ENCODE measurements at places on chromosomes 4 and X.

DNA sequence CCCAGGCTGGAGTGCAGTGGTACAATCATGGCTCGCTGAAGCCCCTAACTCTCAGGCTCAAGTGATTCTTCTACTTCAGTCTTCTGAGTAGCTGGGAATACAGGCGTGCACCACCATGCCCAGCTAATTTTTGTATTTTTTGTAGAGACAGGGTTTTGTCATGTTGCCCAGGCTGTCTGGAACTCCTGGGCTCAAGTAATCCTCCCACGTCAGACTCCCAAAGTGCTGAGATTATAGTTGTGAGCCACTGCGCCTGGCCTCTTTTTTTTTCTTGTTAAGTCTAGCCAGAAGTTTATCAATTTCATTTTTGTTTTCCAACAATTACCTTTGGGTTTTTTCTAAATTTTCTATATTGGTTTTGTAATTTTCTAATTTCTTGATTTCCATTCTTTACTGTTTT is 100.6 kb downstream of the GC start:
- no peak for DNase-seq

GRCh38 chr4:95181243-95181995 is 367.4 kb downstream of the UNC5C start:
- no peak for DNase-seq

GRCh38 chrX:96591421-96591820 is 93.2 kb upstream of the DIAPH2 start:
- DNase-seq = no peak

DNA sequence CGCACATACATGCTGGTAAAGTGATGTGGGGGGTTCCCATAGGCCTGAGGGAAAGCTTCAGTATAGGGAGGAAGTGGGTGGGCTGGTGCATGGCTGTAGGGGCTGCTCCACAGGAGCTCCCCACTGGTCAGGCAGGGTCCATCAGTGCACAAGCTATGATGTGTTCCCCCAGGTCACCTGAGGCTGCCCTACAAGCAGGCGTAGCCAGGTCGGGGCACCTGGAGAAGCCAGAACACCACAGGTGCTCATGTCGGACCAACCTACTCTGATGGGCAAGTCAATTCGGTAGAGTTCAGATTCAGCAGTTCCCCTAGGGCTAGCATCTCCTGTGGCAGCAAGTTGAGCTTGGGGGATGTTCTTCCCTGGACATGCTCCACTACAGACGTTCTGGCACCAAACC is 103.3 kb upstream of the EPHA5 start:
- no peak for DNase-seq

- no peak for DNase-seq
Observed at GRCh38 chr4:168892475-168892874, 117.6 kb downstream of the CBR4 start.

DNA sequence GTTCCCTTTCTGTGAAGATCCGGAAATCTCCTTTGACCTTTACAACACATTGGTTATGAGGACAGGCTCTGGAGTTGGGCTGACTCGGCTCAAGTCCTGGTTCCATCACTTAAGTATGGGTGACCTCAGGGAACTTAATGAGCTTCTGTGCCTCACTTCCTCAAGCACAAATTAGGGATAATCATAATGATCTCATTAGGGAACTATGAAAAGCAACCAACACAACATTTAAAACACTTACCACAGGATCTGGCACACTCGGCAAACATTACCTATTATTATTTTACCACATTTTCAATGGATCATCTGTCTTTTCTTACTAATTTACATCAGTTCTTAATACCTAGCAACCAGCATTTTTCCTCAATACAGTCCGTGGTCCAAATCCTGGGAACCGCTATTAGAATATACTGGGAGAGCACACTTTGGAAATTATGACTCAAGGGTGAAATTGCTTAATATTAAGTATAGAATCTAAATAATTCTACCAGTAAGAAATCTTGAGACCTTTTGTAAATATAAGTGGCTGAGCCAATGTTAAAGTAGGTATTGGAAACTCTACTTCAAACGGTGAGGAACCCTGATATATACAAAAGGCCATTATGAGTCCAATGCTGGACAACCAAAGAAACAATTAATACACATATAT is 19.6 kb downstream of the ADGRA3 start:
- no peak for DNase-seq

GRCh38 chr4:151833174-151833573 is 72.4 kb upstream of the GATB start:
- no peak for DNase-seq

GRCh38 chr4:65670331-65671031 is at the start of gene EPHA5:
Gene EPHA5 (minus strand): TSS chr4:65670489. CDS start chr4:65669742, 747 bp downstream.
- DNase-seq = no peak

Data from activated T-helper 9 cell treated with anti-CD3 and anti-CD28 coated beads, Interleukin-2, amount 50 U/mL, for 16 hours (primary cell).